A673 (cell line): ENCODE measurements at places on chromosomes 4 and X. TPM values are rescaled to one million over a fixed set of nuclear protein-coding genes. Genes with fewer than 3 reads are reported as not detected.

DNA sequence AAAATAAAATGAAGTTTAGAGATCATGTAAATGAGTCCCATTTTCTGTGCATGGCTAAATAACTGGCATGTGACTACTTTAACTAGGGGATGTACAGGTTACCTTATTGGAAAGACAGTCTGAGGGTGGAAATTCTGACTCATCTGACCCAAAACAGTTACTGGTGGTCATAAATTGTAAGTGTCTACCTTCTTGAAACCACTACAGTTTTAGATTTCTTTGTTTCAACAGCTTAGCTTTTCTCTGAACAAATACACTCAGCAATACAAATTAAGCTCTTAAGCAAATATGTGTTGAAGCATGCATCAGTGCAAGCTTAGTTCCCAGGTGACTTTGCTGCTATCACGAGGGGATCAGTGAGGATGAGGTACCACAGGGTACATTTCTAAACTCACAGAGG, 60.7 kb upstream of the PGM2 start:
- no peak overlapping the region for H3K27ac ChIP-seq
- H3K27me3 ChIP-seq = no peaks in the 10 kb centered on the region
- no peaks in the 10 kb centered on the region for H3K36me3 ChIP-seq

DNA sequence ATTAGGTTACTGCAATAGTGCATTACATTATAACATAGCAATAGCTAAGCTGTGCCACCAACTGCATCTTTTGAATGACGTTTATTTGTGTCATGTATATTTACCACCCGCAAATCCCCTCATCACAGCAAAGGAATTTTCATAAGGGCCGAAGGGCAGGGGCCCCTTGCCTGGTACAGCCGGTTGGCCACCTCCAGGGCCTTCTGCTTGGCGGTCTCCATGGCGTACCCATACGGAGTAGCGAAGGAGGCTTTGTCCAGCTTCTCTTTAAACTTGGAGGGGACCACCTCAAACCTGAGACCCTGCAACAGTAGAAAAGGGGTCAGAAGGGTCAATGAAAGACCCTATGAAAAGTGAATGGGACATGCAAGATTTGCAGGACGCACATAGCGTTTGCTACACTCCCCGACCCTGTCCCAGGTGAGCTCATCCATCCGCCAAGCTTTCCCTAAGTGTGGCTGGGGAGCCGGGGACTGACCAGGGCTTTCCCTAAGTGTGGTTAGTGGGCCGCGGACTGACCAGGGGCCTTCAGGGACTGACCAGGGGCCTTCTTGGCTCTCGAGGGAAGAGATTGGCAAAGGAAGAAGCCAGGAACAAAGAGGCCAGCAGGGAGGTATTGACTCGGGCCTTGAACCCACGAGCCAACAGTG, 10.6 kb downstream of the ASMTL start:
- no peaks in the 10 kb centered on the region for H3K36me3 ChIP-seq
- no peaks in the 10 kb centered on the region for H3K27me3 ChIP-seq
- DNase-seq = no peak
- no peaks in the 10 kb centered on the region for H3K4me1 ChIP-seq

DNA sequence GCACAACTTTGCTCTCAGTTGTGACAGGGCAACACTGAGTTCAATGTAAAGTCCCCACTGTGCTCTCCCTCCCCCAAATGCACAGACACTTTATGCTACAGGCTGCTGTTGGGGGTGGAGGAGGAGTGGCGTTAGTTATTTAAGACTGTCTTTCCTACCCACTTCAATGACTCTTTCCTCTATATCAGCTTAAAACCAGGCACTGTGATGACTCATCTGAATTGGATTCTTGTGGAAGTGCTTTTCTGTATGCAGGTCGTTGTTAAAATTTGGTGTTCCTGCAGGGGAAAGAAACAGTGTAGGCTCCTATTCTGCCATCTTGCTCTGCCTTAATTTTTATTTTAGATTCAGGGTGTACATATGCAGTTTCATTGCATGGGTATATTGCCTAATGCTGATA, 1157.2 kb upstream of the ADGRL3 start:
- H3K4me3 ChIP-seq = no peak overlapping the region
- no peak overlapping the region for H3K27ac ChIP-seq
- no peaks in the 10 kb centered on the region for H3K4me1 ChIP-seq
- DNase-seq = no peak

DNA sequence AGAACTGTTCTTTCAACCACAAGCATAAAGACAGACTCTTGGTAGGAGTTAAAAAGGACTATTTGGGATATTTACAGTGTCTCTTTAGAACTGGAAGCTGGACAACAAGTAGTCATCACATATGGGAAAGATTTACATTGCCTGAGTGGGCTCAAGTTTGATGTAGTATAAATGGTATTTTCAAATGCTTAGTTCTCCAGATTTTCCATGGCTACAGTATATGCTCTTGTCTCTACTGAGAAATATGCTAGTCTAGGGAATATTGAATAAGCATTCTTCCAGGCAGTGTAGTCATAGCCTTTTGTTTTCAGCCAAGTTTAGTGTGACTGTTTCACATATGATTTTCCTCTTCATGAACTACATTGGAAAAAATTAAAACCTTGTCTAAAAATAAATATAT, 315.6 kb downstream of the ARHGAP24 start:
- H3K4me1 ChIP-seq = no peaks in the 10 kb centered on the region
- DNase-seq = no peak
- H3K4me3 ChIP-seq = no peak overlapping the region
- H3K27ac ChIP-seq = no peak overlapping the region
- no peaks in the 10 kb centered on the region for H3K27me3 ChIP-seq

DNA sequence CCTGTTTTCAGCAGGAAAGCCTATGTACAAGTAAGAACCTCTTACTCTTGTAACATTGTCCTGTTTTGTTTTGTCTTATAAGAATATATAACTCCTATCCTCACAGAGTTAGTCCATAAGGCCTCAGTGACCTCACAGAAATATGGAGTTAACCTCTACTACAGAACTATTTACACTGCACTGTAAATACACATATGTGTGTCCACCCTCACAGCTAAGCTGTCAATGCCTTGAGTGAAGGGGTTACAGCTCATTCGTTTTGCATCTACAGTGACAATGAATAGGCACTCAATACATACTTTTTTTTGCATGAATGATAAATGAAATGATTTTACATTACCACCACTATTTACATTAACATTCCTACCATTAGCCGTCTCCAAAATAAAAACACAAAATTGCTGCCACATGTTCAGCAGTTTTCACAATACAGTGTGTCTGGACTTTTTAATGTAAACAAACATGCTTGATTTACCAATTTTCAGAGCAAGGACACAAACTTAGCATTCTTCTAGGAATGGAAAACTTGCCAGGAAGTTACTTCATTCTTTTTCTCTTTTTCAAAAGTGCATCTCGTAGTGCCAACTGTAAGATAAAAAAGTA, 9.5 kb upstream of the NAAA start:
- H3K27me3 ChIP-seq = no peaks in the 10 kb centered on the region
- H3K27ac ChIP-seq = no peak overlapping the region
- peaks cover 12% of the 10 kb centered on the region for H3K36me3 ChIP-seq
- no peaks in the 10 kb centered on the region for H3K4me1 ChIP-seq

The C4orf50 gene
- total RNA-seq = not detected in 2 replicates

The SLC38A5 gene
- total RNA-seq = 98.9 and 112 TPM in 2 replicates

The ZMYM3 gene
- total RNA-seq = 47.6 and 52.7 TPM in 2 replicates

The ZNF518B gene
- not detected in 2 replicates for total RNA-seq
